ENCODE measurements at places on chromosomes 4 and X.

GRCh38 chr4:121675715-121676114, 21.1 kb downstream of the ANXA5 start:
- no peak for DNase-seq

DNA sequence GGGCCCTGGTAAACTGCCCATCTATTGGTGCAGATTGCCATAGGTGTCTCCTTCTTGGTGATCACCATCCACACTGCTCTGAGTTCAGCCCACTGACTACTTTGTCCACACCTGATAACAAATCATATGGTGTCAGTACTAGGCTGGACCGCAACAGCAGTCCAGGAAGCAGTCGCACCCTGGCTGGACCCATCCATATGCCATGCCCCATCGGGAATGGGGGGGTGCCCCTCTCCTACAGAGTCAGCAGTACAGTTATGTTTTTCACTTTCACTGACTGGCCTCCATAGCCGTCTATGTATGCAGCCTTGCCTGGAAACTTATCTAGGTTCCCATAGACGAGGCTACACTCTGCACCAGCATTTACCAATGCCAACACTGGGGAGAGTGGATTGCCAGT, 226.1 kb downstream of the ADGRL3 start:
- no peak for DNase-seq

GRCh38 chr4:78990938-78991810, 51.9 kb upstream of the PAQR3 start:
- no peak for DNase-seq

- DNase-seq: no peak
Measured at GRCh38 chr4:110631584-110632505, 9.0 kb upstream of the PITX2 start.

DNA sequence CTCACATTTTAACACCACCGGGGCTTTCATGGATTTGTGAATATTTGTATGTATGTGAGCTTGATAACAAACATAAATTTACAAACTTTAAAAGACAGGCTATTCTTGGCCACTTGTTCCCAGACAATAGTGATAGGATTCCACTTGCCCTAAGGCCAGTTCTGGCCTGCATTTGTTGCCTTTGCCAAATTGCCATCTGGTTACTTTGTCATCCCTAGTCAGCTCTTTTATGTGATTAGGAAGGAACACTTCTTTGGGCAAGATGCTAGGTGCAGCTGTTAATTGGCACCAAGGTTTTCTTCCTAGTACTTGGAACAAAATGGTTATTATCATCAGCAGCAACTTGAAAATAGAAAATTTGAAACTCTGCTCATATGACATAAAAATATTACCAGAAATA, 63.3 kb downstream of the CCSER1 start:
- no peak for DNase-seq

DNA sequence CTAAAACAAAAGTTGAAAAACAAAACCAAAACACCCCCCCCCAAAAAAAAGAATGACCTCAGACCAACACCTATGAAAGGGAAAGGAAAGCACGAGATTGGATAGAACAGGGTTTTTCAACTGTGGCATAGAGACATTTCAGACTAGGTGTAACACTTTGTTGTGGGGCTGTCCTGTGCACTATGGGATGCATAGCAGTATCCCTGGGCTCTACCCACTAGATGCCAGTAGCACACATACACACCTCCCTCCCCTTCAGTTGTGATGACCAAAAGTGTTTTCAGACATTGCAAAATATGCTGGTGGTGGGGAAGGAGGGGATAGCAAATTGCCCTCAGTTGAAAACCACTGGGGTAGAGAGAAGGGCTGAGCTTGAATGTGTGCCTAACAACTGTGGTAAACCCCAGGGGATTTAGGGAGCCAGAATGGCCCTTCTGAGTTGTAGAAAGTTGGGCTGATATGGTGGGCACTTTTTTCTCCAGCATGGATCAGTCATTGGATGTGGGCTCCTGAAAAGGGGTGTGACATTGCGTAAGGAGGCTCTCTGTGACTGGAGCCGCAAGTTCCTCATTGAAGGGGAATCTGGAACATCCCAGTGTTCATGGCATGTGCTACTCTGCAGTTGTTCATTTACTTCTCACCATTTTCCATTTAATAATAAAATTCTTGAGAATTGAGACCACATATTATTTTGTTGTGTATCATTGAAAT, 8.8 kb upstream of the GEMIN8 start:
- DNase-seq: no peak

GRCh38 chr4:165627548-165627947, 245.5 kb upstream of the TLL1 start:
- no peak for DNase-seq

DNA sequence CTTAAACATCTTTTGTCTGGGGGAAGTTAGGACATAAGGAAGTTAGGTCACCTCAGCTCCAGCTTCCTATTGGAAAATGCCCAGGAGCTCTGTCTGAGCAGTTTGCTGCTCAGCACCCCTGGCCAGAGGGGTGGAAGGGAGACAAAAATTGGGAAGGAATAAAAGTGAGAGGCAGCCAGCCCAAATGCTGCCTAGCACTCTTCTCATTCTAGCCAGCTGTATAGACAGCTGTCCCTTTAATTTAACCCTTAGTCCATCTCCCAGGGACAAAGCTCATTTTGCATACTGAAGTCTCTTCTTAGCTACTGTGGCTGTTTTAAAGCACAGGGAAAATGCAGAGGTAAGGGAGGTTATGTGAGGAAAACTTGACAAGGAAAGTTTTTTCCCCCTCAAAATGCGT, 89.5 kb upstream of the CITED1 start:
- no peak for DNase-seq

DNA sequence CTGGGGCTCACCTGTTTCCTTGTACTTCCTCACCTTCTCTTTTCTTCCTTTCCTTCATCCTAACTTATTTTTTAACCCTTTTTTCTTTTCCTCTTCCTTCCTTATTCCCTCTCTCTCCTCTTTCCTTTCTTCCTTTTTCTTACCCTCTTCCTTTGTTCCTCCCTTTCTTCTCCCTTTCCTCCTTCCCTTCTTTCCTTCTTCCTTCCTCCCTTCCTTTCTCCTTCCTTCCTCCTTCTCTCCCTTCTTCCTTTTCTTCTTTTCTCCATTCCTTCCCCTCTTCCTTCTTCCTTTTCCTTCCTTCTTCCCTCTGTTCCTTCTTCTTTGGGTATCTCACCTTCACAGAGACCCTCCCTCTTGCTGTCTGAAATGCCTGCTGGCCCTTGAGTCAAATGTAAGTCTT, 22.1 kb upstream of the CBR4 start:
- DNase-seq: no peak

- peak; percentile 7 for DNase-seq
Measured at GRCh38 chrX:16436348-16437188, 213.4 kb upstream of the S100G start.

DNA sequence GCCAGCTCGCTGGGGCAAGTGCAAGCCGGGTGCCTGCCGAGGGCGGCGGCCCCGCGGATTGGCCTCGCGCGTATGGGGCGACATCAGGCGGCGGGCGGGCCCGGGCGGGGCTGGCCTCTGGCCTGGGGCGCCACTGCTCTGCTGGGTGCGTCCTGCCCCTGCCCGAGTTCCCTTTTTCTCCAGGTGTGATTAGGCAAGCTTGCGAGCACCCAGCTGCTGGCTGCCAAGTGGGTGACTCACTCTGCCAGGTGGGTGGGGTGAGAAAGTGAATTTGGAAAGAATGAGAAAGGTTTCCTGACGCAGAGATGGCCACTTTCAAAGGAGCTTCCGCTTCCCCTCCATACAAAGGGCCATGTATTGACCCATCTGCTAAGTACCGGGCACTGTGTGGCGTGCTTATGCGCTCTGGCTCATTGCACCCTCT, 32.5 kb downstream of the FGFBP1 start:
- DNase-seq: no peak

- no peak for DNase-seq
Measured at GRCh38 chr4:141849778-141850177, 213.4 kb downstream of the IL15 start.

DNA sequence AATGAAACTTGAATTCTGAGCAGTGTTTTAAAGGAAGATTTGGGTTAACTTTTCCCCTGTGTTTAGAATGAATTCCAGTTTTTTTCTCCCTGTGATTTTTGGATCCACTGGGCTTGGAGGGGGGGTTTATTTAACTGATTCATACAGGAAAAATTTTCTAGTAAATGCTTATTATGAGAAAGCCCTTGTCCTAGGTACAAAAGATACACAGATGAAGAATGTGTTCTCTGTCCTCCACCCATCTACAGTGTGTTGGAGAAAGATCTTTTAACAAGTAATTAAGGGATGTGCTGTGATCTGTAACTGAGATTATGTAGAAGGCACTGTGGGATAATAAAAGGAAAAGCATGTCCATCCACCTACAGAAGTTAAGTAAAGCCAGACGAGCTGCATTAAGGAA, 103.9 kb downstream of the STIM2 start:
- no peak for DNase-seq

DNA sequence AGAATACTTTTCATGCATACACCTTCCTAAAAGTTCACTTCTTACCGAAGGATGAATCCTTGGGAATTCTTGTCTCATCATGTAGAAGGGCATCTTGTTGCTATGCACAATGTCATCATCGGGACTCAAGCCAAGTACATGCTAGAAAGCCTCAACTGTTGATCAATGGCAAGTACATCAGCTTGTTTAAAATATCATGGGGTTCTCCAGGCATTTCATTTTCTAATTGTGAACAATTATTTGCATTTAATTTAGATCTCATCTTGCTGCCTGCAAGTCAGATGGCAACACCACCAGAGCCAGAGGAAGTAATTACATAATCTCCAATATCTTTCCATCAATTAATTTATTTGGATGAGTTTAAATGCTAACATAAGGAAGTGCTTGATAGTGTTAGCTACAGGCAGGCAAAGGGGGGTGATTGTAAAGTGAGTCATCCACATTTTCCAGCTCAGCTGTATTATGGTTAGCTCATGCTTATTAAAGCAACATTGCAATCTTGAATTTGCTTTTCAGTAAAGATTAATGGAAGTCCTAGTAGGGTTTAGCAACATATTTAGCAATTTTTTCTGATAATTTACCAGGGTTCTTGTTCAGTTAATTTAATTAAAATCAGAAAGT, 356.5 kb downstream of the CBLL2 start:
- DNase-seq: no peak

GRCh38 chr4:128424527-128425497, 137.2 kb upstream of the PGRMC2 start:
- DNase-seq: no peak

DNA sequence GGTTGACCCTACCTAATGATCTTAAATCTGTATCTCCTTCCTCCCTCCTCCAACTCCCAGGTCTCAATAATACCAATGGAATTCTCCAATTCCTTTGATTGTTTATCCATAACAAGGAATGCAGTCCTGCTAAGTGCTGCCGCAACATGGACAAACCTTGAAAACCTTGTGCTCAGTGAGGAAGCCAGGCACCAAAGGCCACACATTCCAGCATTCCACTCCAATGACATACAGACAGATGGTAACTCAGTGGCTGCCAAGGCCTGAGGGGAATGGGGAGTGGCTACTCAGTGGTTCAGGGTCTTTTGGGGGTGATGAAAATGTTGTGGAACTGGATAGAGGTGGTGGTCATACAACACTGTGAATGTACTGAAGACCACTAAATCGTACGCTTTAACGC, 10.4 kb downstream of the HAUS7 start:
- no peak for DNase-seq

DNA sequence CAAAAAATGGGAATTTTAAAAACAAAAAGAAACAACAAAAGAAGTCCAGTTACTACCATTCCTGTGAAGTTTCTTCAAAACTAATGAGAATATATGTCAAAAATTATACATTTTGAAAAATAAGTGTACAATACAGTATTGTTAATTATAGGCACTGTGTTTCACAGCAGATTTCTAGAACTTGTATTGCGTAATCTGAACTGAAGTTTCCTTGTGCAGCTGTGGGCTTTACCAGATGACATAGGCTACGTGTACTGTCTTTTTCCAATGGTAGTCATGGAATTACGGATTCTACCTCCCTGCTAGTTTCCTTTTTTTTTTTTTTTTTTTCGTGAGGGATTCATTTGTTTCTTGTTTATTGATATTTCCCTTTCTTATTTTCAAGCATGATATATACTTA, 113.8 kb upstream of the GABRA2 start:
- DNase-seq: no peak

GRCh38 chr4:2399631-2400190, 18.7 kb downstream of the ZFYVE28 start:
- no peak for DNase-seq

DNA sequence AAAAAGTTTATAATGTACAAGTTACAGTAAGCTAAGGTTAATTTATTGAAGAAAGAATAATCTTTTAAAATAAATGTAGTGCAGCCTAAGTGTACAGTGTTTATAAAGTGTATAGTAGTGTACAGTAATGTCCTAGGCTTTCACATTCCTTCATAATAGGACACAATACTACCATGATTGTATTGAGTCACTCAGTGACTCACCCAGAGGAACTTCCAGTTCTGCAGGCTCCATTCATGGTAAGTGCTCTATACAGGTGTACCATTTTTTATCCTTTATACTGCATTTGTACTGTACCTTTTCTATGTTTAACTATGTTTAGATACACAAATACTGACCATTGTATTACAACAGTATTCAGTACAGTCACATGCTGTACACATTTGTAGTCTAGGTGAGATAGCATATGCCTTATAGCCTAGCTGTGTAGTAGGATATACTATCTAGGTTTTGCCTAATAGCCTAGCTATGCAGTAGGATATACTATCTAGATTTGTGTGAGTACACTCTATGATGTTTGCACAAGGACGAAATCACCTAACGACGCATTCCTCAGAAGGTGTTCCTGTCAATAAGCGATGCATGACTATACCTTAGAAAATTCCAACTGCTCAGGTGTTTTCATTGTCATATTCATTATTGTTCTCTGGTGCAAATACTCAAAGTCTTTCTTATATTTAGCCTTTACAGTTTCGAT, 5.5 kb upstream of the TMEM255A start:
- no peak for DNase-seq

DNA sequence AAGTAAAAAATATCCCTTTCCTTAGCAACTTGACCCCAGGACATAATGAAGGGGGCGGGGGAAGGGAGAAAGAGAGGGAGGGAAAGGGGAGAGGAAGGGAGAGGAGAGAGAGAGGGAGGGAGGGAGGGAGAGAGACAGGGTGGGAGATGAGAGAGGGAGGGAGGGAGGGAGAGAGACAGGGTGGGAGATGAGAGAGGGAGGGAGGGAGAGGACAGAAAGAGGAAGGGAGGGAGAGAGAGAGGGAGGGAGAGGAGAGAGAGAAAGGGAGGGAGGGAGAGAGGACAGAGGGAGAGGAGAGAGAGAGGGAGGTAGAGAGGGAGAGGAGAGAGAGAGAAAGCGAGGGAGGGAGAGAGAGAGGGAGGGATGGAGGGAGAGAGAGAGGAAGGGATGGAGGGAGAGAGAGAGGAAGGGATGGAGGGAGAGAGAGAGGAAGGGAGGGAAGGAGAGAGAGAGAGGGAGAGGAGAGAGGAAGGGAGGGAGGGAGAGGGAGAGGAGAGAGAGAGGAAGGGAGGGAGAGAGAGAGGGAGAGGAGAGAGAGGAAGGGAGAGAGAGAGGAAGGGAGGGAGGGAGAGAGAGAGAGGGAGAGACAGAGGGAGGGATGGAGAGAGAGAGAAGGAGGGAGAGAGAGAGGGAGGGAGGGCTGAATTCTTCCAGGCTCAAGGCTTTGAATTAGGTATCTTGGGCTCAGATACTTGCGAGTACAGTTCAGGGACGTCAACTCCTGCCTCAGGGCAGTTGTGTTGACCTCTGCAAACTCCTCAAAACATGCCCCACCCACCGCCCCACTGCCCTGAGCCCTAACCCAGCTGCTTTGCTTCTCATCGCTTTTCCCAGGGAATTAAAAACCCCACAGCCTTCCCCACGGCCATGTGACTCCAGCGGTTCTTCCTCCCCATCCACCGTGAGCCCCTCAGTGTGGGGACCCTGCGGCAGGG, 40.0 kb upstream of the ADRA2C start:
- no peak for DNase-seq
